ENCODE measurements at places on chromosomes 5 and 9.

- DNase-seq, result peak; percentile 83
These were observed 2.8 kb upstream of the OR2V1 start for GRCh38 chr5:181133610-181134231.

DNA sequence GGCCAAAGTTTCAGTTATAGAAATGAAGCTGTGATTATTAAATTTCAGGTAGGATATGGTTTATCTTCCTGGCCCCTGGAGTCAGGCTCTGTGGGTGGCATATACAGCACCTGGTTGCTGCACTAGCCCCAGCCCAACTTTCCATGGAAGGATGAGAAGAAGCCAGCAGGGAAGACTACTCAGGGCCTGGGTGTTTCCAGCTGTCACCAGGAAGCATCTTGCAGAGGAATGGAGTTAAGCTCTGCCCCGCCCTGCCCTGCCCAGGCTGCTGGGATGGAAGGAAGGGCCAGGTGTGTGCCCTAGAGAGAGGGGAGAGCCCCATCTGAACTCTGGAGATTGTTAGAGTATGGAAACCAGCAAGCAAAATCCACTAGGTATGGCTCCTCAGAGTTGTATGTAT lies 42.8 kb upstream of the FAT2 start:
- DNase-seq, result no peak

- DNase-seq, result peak; percentile 36
These were observed 325.4 kb downstream of the RFX3 start for GRCh38 chr9:3200331-3200774.

GRCh38 chr9:37660691-37661090 lies 9.9 kb downstream of the FRMPD1 start:
- no peak for DNase-seq

DNA sequence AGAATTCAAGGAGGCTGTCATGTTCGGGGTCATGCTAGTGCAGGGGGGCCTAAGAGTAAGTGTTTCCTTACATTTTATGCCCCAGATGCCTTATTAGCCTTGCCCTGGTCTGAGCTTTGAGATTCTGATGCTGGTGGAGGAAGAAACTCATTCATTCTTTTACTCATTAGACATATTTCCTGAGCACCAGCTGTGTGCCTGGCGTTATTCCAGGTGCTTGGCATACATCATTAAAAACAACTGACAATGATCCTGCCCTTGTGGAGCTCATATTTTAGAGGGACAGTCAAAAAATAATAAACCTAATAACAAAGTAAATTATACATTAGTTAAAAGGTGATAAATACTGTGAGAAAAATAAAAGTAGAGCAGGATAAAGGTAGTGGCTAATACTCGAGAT lies 138.9 kb upstream of the SGCD start:
- no peak for DNase-seq

DNA sequence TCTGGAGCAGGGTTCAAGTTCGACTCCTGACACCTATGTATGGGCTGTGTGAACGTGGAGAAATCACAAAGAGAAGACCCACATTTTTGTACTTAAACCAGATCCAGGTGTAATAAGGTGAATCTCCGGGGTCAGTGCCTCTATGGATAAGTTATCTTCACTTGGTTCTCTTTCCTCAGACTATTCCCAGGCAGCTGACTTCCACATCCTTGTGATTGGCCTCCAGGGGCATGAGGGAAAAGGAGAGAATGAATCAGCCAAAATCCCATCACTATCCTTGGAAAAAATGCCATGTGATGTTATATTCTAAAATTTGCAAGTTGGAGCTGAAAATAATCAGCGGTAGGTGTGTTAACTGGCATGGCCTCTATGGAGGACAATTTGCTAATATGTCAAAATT lies 37.2 kb downstream of the ZNF622 start:
- no peak for DNase-seq

- DNase-seq, result peak; percentile 68
These were observed 1.9 kb upstream of the SPDL1 start for GRCh38 chr5:169581580-169582227.

- DNase-seq, result no peak
These were observed 635 bp downstream of the NAA35 start for GRCh38 chr9:85941622-85941940.

DNA sequence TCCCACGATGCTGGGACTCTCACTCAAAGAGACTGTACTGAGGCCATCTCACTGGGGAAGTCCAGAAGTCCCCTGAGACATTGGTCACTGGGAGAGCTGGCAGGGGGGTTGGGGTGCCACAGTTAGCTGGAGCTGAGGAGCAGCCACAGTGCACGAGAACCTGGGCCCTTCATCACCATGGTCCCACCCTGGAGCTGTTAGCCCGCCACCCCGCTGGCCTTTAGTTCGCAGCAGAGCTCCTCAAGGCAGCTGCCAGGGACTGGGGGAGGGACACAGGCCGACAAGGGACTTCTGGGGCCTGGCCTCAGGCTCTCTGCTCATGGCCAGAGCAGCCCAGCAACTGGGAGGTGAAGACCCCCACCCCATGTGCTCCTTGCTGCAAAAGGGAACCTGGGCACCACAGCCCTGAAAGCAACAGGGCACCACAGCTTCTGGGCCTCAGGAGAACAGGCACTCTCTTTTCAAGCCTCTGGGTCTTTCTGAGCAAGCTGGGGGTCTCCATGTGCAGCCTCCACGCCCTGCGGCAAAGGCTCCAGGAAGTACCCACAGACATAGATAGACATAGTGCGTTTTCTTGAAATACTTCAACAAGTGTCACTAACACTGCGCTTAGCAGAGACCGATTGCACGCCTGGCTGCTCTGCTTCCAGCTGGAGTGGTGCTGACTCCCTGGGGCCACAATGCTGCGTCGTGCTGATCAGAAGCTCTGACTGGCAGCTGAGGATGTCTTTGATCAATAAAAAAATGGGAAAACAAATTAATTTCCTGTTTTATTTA lies 46.0 kb downstream of the VAV2 start:
- no peak for DNase-seq

DNA sequence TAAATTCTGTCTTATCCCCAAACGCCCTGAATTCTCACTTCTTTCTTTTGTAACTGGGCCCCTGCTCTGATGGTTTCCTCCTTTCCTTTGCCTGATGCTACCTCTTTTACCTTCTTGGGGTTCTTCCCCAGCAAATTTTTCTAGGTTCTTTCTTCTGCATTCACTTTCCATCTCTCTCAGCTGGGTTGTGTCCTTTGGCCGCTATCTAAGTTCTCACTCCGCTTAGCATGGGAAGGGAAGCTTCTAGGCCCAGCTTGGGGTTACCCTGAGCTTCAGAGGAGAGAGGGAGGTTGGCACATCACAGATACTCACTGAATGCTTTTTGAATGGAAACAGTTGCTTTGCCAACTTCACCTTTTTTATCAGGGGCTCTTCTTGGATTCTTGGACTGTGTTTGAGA lies 17.0 kb downstream of the PALM2AKAP2 start:
- DNase-seq, result no peak

DNA sequence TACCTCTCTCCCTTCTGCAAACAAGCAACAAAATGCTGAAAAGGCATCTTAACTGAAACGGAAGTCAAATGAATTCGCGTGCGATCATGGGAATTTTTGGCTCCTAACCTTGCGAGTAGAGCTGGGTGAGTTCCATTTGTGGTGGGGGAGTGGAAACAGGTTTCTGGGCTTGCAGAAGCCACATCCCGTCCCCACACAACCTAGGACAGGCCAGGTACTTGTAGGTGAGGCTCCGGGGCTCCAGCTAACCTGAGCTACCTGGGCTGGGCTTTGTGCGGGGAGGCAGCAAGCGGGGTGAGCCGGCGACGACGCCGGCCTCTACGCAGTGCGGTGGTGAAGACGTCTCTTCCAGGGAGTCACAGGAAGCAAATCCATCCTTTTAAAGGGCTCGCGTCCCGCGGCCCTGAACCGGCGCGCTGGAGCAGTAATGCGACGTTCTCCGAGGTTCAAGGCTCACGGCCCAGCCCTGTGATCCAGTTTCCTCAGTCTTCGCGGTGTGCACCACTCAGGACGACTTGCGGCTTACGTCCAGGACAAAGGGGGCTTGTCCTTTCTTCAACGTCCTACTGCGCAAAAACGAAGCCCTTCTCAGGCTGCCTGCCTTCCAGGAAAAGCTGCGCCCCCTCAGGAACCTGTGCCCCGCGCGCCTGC lies 567 bp upstream of the SPIN1 start:
- DNase-seq, result peak; percentile 45

GRCh38 chr5:135186662-135187522 lies 152.9 kb upstream of the PITX1 start:
- DNase-seq, result no peak

- DNase-seq, result peak; percentile 79
These were observed 937 bp upstream of the SLC26A2 start for GRCh38 chr5:149959406-149960236.

GRCh38 chr5:102231693-102232619 lies 64.1 kb downstream of the SLCO4C1 start:
- DNase-seq, result no peak

DNA sequence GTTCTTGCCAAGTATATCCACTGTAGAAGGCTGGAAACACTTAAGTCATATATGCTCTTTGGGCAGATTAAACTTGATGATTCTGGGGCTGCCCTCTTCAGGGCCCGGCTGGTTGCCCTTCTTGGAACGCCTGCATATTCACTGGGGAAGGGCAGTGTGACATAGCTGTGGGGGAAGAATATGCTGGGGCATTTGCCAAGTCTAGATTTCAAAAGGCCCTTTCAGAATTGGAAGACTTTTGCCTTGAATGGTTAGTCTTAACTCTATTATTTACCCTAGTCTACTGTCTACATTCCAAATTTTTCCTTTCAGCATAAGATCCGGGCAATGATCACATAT lies 161.2 kb upstream of the PITX1 start:
- DNase-seq, result peak; percentile 47

- DNase-seq, result no peak
These were observed 28.4 kb downstream of the RFX3 start for GRCh38 chr9:3497401-3497800.

GRCh38 chr9:131094015-131094414 lies 2.3 kb upstream of the AIF1L start:
- no peak for DNase-seq

- DNase-seq, result no peak
These were observed 120.7 kb upstream of the TRPM3 start for GRCh38 chr9:71242081-71242480.

- no peak for DNase-seq
These were observed 253.0 kb downstream of the EPB41L4A start for GRCh38 chr5:112165897-112166737.

GRCh38 chr9:122088880-122089706 lies 4.0 kb downstream of the TTLL11 start:
- no peak for DNase-seq

DNA sequence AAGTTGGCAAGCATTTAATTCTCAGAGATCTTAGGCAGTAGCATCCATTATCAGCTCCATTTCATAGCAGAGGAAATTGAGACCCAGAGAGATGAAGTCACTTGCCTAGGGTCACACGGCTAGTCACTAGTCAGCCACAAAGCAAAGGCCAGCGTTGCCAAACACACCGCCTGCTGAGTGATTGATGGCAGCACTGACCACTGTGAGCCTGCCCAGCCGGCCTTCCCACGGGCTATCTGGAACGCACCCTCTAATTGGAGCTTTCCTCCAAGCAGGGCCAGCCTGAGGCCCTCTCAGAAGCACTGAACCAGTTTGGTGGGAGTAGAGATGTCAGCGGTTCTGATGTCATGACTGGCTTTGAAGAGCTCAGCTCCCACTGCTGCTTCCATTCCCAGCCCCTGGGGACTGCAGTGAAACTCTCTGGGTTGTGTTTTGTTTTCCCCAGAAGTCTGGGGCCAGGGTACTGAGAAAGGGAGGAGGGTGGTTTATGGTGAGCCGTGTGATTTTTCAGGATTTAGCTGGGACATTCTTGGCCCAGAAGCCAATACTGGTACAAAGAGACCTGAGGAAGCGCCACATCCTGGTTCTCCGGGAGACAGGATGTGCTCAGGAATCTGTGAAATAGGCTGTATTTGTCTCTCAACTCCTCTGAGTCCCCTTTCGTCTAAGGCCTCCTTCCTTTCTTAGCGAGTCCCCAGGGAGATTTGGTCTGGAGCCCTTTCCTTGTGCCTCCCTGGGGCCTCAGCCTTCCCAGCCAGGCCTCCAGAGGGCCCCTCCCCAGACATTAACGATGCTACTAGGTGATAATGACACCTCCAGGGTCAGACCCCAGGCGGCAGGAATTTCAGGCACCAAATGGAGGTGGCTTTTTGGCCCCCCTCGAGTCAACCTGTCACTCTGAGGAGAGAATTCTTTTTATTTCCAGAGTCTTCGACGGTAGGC lies 44.5 kb downstream of the SPRY4 start:
- peak; percentile 95 for DNase-seq

- DNase-seq, result no peak
These were observed 140.6 kb downstream of the LURAP1L start for GRCh38 chr9:12915366-12915954.

GRCh38 chr9:27248702-27249101 lies 48.2 kb downstream of the EQTN start:
- DNase-seq, result no peak

Data from RPMI7951 (cell line).